ENCODE measurements at places on chromosomes 2 and 18.

GRCh38 chr18:12306752-12307700 is 1.0 kb upstream of the TUBB6 start:
- no peak for DNase-seq

GRCh38 chr2:152067823-152068222 is 31.0 kb downstream of the CACNB4 start:
- DNase-seq: no peak

GRCh38 chr18:22163416-22164161 is 5.8 kb upstream of the GATA6 start:
- no peak for DNase-seq

GRCh38 chr2:140873915-140874531 is 1256.8 kb downstream of the LRP1B start:
- DNase-seq: no peak

GRCh38 chr2:133658020-133658903 is 90.0 kb upstream of the NCKAP5 start:
- DNase-seq: no peak

DNA sequence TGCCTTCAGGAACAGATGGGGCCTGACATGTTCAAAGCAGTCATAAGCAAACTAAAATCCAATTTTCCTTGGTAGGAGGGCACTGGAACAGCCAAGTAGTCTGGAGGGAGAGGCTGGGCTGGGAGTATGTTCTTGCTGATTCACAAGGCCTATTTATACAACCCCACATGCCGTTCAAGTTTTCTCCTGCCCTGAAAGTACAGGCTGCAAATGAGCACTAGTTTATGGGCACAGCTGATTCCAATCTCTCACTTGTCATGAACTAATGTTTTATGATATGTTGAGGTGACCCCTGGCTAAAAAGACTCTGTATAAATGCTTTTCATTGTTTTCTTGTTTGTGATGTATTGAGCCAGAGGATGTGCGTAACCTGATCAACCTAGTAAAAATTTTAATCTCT is 183.4 kb upstream of the SRD5A2 start:
- no peak for DNase-seq

- no peak for DNase-seq
These were observed 195.7 kb downstream of the LRATD1 start for GRCh38 chr2:14828223-14828622.

DNA sequence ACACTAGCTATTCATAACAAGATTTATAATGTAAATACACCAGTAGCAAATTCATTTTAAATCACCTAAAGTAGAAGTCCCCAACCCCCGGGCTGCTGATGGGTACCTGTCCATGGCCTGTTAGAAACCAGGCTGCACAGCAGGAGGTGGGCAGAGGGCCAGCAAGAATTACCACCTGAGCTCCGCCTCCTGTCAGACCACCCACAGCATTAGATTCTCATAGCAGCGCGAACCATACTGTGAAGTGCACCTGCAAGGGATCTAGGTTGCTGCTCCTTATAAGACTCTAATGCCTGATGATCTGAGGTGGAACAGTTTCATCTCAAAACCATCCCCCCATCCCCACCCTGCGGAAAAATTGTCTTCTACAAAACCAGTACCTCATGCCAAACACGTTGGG is 71.3 kb downstream of the KANSL1L start:
- no peak for DNase-seq

Data from activated CD8-positive, alpha-beta memory T cell treated with anti-CD3 and anti-CD28 coated beads for 1 hour (primary cell).